Hippocampal formation (tissue), 2 donors: ENCODE measurements at places on chromosomes 1 and 21.

DNA sequence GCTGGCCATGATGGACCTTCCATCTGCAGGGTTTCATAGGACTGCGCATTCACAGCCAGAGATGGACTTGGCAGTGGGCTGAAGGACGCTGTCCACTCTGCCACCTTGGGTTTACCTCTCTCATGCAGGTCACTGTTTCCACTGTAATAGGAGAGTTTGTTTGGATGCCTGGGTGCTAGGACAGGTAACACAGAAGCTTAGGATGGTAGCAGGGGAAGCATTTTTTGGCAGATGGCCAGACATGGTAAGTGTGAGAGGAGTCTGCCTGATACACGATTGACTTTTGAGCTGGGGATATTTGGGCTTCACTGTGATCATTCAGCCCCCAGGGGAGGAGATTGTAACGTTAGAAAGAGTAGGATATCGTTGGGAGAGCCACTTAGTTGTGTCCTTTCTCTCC, 11.8 kb downstream of the PSEN2 start:
- no peak for DNase-seq

DNA sequence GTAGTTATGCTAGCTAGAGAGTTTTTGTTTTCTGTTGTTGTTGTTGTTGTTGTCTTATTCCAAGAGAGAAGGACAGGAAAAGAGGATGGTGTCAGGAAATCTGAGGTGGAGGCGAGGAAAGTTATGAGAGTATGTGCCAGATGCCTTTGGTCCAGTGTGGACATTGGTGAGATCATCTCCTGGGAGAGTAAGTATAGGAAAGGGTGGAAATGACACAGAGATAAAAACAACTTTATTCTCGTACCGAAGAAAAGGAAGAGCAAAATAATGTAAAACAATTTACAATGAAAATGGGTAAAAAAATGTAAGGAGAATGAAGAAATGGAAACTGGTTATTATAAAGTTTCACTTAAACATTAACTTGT, 97.4 kb upstream of the ADGRL2 start:
- DNase-seq: no peak

DNA sequence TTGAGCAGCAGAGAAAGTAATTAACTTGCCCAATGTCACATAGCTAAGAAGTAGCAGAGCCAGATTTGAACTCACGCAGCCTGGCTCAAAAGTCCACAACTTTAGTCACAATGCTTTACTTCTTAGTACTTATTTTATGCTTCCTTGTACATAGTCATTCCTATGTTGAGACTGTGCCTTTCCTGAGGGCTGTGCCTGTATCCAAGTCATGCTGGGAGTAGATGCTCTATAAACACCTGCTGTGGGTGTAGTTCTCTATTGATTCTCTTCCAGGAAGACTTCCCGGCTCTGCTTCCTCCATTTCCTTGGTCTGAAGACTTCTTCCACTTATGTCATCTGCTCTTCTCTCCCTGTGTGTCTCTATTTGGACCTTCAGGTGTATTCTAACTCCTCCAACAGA, 16.6 kb downstream of the IQGAP3 start:
- no peak for DNase-seq

DNA sequence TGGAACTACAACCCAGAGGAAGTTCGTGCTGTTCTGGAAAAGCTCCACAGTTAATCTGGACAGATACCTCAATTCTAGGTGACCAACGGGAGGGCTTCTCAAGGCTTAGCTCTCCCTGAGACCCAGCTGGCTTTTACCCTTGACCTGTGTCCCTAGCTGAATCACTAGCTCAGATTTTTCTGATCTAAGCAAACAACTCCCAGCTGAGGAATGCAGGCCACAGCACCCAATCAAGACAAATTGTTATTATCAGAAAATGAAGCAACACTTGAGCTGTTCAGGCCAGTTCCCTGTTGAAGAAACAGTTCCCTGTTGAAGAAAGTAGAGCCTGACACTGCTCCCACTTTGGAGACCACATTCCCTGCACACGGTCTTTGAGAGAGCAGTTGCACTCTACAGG, 16.0 kb downstream of the DIO1 start:
- DNase-seq: no peak

- no peak for DNase-seq
These were observed 30.4 kb downstream of the SLC30A10 start for GRCh38 chr1:219897914-219898313.

GRCh38 chr1:213154056-213154685, 103.1 kb downstream of the RPS6KC1 start:
- DNase-seq: no peak

DNA sequence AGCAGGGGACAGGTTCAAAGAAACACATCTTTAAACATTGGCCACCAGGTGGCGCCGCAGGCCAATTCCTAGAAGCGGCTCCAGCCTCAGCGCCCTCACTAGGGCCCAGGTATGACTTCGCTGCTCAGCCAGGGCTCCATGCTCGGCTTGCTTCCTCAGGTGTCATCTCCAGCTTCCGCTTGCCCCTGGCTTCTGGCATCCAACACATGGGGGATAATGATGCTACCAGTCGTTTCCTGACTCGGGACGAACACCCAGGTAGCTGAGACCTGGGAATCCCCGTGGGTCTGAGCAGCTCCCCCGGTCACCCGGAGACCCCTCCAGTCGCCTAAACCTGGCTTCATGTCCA, 8.5 kb upstream of the MEX3A start:
- DNase-seq: peak; percentile 70

DNA sequence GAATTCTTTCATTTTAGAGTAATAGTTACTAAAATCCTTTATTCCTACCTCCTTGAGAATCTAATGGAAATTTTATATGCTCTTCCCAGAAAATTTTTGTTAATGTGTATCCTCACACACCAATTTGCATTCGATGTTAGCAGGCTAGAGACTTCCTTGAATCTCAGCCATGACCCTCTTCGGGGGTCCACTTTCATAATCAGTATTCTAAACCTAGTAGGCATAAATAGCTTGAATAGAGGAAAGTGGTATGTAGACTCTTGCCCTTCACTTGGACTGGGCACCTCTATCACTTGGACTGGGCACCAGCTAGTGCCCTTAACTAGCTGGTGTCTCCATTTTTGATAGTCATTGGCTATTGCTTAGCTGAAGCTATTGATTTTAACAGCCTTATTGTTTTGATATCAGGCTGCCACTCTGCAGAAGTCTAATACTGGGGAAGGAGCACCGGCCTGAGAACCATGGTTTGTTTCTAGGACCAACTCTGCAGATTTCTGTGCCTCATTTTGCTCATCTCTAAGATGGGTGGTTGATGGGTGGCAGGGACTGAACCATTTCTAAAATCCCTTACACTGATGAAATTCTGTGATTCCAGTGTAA, 42.8 kb downstream of the MRPL39 start:
- no peak for DNase-seq
